Smooth muscle cell of trachea (primary cell): ENCODE measurements at places on chromosomes 6 and 20. TPM values are rescaled to one million over a fixed set of nuclear protein-coding genes. Genes with fewer than 3 reads are reported as not detected.

The POLH gene
- 27.9 and 36.6 TPM in 2 replicates for total RNA-seq

The TREML4 gene
- not detected in 2 replicates for total RNA-seq

The VNN1 gene
- total RNA-seq: not detected in 2 replicates

The GTSF1L gene
- not detected in 2 replicates for total RNA-seq

The DUSP15 gene
- 0.33 TPM in 1 of 2 replicates, not detected in the other for total RNA-seq

The C20orf144 gene
- total RNA-seq: under 0.01 and 0.44 TPM in 2 replicates

The CASS4 gene
- total RNA-seq: 10.5 and 12.4 TPM in 2 replicates

The MEI4 gene
- total RNA-seq: not detected in 2 replicates

The TAGAP gene
- total RNA-seq: not detected in 2 replicates

The ALDH8A1 gene
- total RNA-seq: 0.33 and 2.0 TPM in 2 replicates
